ENCODE measurements at places on chromosomes 1 and 21.

DNA sequence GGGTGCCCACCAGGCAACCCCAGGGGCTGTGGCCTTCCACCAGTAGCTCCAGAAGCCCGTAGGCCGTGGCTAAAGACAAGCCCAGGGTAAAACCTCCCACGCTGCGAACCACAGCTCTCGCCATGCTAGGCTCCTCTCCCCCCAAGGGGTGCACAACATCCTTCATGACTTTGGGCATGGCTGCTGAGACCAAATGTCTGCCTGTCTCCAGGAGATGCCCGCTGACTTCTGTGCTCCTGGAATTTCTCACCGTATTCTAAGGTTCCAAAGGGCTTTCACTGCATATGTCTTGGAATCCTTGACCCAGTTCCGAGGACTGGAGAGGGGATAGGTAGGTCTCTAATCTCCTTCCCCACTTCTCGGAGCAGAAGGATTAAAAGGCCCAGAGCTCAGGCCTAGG is at the start of the genes DCST1 and DCST2:
DCST1 (plus strand) TSS at position 301 of the 400 bp plus-strand sequence. CDS start 213 bp downstream, outside the sequence.
DCST2 (minus strand) TSS at position 258 of the 400 bp plus-strand sequence; CDS start at position 178, 80 bp downstream.
- DNase-seq: no peak

DNA sequence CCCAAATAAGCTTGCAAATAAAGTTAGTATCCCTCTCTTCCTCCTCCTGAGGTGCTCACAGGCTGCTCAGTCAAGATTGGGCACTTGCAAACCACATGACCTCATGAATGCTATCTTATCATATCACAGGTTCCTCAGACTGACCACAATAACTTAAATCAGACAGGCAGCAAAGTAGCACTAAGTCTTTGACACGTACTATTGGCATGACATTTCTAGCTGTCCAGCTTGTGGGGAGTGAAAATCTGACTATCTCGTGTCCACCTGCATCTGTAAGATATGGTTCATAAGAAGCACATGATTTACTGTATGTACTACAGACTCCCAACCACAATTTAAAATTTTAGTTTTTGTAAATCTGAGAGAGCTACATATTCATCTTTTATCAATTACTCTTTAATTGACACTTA is 58.0 kb upstream of the GFI1 start:
- no peak for DNase-seq

- DNase-seq: peak; percentile 97
These were observed 6.3 kb upstream of the GPR25 start for GRCh38 chr1:200866521-200866920.

GRCh38 chr1:167943541-167943940 is 6.7 kb upstream of the MPC2 start:
- no peak for DNase-seq

- no peak for DNase-seq
These were observed 323.0 kb upstream of the USP25 start for GRCh38 chr21:15406791-15407190.

GRCh38 chr1:28775121-28775942 is 36.6 kb upstream of the OPRD1 start:
- DNase-seq: no peak

GRCh38 chr1:181057079-181057478 is 23.3 kb downstream of the MR1 start:
- DNase-seq: no peak

GRCh38 chr1:97013941-97014340 is 292.4 kb downstream of the PTBP2 start:
- no peak for DNase-seq

DNA sequence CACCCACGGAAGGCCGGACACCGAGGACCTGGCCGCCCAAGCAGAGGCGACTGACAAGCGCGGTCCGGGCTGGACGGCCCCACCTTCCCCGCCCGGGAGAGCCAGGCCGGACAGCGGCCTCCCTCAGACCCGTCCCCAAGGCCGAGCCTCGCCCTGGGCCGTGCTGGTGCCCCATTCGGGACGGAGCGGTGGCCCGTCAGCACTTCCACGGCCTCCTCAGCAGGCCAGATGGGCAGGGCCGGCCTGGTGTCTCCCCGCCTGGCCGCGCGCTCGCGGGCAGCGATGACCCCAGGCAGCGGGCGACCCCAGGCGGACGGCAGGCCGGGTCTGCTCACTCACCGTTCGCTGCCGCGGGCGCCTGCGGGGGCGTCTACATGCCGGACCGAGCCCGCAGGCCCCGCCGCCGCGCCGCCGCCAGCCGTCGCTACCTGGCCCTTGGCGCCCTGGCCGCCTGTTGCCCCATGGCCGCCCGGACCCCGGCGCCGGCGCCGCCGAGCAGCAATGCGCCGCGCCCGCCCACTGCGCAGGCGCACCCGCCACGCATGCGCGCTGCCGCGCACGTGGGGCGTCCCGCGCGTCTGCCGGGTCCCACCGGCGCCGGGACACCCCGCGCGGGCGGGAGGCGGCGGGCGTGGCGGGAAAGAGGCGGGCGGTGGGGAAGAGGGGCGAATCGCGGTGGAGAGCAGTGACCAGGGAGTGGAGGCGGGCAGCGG is at the start of gene NADK:
NADK (minus strand) TSS at position 521 of the 713 bp plus-strand sequence. CDS start 13,064 bp downstream, outside the sequence.
- DNase-seq: no peak

DNA sequence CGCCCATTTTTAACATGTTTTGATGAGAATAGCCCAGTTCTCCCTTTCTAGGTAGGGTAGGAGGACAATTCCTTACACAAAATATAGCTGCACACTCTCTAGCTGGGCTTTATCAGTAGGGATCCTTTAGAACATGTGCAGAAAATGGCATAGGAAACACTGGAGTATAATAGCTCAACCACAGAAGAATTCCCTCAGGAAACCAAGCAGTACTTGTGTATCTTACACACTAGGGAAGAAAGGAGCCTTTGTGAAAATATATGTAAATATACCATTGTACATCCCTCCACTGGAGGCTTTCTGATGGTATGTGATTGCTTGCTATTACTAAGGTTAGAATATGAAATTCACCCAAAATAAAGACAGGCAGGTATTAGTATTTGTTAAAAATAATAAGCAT is 153.5 kb downstream of the LRRC40 start:
- DNase-seq: no peak

GRCh38 chr21:44347911-44348451 is 5.4 kb upstream of the TRPM2 start:
- no peak for DNase-seq

GRCh38 chr1:165564561-165564960 is 20.8 kb downstream of the LRRC52 start:
- DNase-seq: no peak

GRCh38 chr1:64519901-64520300 is 50.0 kb downstream of the CACHD1 start:
- no peak for DNase-seq

GRCh38 chr21:41802684-41803083 is 35.8 kb upstream of the RIPK4 start:
- DNase-seq: no peak

DNA sequence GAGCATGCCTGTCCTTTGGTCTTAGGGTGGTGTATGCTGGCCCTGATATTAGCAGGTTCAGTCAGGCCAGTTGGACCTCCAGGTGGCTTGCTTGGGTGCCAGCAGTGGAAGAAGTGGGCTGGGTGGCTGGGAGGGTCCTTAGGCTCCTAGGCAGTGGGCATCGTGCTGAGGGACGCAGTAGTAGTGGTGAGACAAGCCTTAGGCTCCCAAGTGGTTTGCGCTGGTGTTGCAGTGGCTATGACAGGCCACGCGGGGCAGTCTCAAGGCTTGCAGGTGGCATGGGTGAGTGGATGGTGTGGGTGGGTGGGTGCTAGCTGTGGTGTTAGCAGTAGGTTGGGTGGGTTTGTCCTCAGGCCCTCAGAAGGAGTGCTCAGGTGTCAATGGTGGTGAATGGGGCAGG is 162.3 kb downstream of the FMN2 start:
- no peak for DNase-seq

GRCh38 chr1:165403835-165404482 is 41.0 kb downstream of the RXRG start:
- DNase-seq: no peak

DNA sequence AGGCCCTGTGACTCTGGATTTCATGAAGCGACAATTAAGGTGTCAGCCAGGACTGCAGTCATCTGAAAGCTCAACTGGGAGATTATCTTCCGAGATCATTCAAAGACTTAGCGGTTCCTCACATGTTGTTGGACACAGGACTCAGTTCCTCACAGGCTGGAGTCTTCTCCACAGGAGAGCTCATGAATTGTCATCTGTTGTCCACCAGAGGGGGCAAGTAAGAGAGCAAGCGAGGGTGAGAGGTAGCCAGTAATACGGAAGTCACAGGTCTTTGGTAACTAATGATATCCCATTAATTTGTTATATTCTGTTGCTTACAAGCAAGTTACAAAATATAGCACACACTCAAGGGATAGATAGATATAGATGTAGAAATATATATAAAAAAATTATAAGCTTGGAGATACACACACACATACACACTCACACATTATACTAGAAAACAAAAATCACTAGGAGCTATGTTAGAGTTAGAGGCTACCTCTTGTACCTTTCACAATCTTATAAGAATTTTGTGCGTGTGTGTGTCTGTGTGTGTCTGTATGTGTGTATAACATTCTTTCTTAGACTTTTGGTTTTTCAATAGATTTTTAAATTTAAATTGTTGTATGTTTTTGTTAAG is 1695.3 kb downstream of the BRINP3 start:
- DNase-seq: no peak

DNA sequence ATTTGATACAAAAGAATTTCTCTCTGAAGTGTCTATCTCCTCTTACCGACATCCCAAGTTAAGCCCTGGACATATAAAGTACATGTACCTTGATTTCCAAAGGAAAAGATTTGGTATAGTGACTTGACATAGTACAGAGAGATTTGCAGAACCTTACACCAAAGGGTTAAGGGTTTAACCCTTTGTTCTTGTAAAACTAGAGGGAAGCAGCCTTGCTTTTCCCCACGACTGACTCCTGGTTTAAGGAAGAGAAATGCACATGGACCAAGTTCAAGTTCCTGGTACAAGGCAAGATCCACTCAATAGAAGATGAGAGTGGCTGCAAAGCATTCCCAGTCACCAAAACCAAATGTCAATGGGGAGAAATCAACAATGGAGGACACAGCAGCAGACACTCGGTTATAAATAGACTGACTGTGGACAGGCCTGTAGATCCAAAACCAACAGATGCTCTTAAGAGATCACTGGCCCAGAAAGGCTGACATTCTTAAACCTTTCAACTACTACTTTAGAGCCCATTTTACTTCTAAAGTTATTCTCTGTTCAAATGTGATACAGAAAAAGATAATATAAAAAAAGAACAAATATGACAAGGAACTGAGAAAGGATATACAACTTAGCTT is 69.4 kb downstream of the PUM1 start:
- no peak for DNase-seq

GRCh38 chr1:51776408-51776807 is 102.1 kb downstream of the NRDC start:
- DNase-seq: no peak

- no peak for DNase-seq
These were observed 8.0 kb upstream of the OR2M3 start for GRCh38 chr1:248189026-248189425.

DNA sequence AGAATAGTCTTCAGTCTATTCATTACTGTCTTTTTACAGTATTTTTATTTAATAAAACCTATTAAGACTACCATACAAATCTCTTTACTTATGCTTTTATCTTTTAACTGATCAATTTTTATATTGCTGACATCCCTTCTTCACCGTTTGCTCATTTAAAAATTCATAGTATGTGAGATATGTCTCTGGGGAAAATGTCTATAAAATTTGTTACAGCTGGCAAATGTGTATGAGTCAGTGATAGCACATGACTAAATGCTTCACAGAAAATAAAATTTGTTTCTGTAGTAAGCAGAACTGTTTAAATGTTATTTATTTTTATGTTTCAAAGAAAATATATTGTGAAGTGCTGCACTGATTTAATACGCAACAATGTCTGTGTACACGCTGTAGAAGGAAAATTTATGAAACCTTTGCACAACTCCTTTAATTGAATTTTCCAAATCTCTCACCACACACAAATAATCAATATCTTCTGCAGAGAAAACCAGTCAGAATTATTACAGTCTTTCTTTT is 74.2 kb downstream of the ITGB3BP start:
- DNase-seq: no peak

DNA sequence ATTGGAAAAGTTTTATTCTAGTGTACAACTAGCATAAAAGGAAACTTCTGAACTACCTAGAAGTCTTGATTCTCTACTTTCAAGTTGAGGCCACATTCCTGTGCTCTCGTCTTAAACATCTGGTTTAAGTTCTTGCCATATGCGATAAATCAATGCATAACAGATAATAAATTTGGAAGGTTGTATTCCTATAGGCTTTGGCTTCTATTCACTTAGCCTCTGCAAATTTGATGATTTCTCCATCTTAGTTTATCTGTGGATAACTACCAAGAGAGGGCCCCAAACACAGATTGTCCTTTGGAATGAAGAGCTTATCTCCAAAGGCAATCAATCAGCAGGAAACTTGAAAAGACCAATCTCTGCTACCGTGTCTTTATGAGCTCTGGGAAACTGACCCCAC is 11.7 kb upstream of the RNF2 start:
- no peak for DNase-seq

DNA sequence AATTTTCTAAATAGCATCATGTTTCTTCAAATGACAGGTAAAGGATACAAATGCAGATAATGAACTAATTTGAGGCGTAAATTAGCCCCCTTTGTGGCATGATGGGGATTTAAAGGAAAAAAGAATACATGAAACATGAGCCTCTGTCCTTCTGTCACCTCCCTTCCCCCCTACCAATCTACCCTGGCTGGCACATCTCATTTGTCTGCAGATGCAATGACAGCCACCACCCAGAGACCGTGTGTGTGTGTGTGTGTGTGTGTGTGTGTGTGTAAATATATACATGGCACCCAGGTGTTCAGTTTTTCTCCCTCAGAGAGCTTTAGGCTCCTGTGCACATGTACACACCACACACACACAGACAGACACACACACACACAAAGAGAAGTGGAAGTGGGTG is 451.1 kb downstream of the RWDD3 start:
- DNase-seq: no peak
